PC-9 (cell line): ENCODE measurements at places on chromosomes 6 and 20. TPM values are rescaled to one million over a fixed set of nuclear protein-coding genes. Genes with fewer than 3 reads are reported as not detected.

DNA sequence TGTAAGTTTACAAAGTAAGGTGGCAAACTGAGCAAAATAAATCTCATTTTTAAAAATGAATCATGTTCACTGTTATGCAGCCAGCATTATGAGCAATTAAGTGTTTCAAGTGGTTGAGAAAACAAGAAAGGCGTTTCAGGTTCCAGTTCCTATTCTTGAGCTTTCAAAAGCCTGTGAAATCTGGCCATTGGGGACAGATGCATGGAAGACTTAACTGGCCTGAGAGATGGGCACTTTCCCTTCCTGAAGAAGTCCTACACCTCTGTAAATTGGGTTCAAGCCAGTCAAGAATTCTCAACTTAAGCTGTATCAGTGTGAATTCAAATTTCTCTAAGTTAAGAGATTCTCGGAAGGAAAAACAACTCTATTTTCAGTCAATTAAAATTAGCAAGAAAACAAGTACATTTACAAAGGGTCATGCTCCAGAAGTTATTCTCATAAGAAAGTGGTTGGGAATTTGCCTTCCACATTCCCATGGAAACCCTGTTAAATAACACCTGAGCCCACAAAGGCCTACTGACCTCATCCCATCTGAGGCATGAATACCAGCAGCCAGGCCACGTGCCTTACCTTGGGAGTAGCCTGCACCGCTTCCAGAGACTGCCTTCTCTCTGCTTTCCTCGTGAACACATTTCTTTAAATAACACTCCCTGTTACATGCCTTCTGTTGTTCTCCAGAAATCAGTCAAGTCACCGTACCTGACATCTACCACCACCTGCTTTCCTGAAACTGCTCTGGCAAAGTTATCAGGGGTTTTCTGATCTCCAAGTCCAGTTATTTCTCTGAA is 19.4 kb downstream of the MAP3K5 start:
- H3K36me3 ChIP-seq: no peaks in the 10 kb centered on the region
- H3K4me1 ChIP-seq: peaks cover 58% of the 10 kb centered on the region
- peak overlapping the region; percentile 97 for H3K27ac ChIP-seq
- no peak for DNase-seq
- no peaks in the 10 kb centered on the region for H3K27me3 ChIP-seq

- no peaks in the 10 kb centered on the region for H3K27me3 ChIP-seq
- no peaks in the 10 kb centered on the region for H3K36me3 ChIP-seq
- peaks cover 19% of the 10 kb centered on the region for H3K4me1 ChIP-seq
- H3K4me3 ChIP-seq: peak overlapping the region; percentile 87
Measured at GRCh38 chr6:43426928-43427405, 374 bp upstream of the ABCC10 start.

- no peaks in the 10 kb centered on the region for H3K36me3 ChIP-seq
- H3K4me1 ChIP-seq: no peaks in the 10 kb centered on the region
- no peaks in the 10 kb centered on the region for H3K27me3 ChIP-seq
- no peak overlapping the region for H3K27ac ChIP-seq
Measured at GRCh38 chr6:25829375-25829774, 2.5 kb downstream of the SLC17A1 start.

DNA sequence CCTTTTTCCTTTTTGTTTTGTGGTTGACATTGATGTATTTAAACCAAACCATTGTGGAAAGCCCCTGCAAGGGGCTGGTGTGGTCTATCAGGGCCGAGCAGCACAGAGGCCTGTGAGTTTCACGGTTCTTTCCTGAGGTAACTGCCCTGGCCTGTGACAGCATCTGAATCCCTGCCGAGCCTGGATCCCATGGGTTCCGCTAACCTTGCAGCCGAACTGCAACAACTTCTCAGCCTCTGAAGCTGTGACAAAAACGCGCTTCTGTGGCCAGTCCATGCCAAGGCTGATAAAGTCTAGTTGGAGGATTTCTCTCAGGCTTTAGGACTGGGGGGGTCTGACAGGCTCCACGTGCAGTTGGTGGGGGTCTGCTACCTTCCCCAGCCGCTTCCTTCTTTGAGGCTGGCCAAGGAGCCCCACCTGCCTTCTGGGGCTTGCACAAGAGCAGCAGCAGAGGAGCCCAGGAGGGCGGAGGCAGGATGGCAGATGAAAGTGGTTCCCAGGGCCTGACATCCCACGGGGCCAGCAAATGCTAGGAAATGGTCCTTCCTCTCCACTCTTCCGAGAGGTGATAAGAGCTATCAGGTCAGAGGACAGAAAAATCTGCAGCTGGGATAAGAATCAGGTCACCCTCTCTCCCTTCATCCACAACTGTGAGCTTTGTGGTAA is 150.9 kb downstream of the PREX1 start:
- peaks cover under 1% of the 10 kb centered on the region; the same call in 1 of the 2 replicates for H3K4me1 ChIP-seq
- peaks cover 4% of the 10 kb centered on the region; the same call in 1 of the 2 replicates for H3K27me3 ChIP-seq
- H3K27ac ChIP-seq: no peak overlapping the region
- H3K4me3 ChIP-seq: no peak overlapping the region
- no peak for DNase-seq

GRCh38 chr20:47117773-47118172 is 223.1 kb downstream of the EYA2 start:
- no peak overlapping the region for H3K4me3 ChIP-seq
- H3K27me3 ChIP-seq: no peaks in the 10 kb centered on the region
- no peaks in the 10 kb centered on the region for H3K36me3 ChIP-seq
- no peak for DNase-seq
- no peaks in the 10 kb centered on the region for H3K4me1 ChIP-seq
- H3K27ac ChIP-seq: no peak overlapping the region

DNA sequence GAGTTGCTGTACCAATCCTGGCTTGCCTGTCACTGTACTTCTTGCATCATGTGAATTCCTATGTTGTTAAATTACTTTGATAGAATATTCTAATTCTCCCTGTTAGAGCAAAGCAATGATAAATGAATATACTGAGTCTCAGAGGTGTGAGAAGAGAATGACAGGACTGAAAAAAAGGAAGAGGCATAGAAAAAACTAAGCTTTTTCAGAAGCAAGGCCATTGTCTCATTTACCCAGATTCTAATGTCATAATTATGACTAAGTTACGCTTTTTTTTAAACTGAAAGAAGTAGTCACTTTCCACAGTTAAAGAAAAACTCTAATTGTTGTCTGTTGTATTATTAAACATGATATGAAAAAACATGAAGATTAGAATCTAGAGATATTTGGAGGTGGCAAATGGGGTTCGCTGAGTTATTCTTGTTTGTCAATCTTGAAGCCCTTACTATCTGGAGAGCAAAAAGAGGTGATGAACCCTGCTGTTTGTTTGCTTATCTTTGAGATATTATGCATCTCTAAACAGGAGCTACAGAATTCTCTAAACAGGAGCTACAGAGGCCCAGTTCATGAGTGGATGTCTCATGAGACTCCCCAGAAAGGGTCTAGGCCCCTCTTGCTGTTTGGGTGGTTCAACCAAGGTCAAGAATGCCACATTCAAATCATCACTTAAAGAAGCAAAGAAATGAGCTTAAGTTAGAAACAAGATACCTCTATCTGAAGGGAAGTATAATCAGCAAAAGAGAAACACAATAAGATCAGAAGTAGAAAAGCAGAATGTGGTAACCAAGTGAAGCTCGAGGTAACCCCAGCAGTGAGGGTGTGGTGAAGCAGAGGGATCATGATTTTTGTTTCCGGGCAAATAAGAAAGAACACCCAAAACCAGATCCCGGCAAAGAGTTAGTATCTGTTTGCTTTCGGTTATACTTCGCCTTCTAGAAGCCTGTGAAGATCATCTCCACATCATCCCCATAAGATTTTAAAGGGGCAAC is 33.3 kb upstream of the THEMIS start:
- no peaks in the 10 kb centered on the region for H3K36me3 ChIP-seq
- H3K4me3 ChIP-seq: no peak overlapping the region
- no peak for DNase-seq
- H3K27me3 ChIP-seq: no peaks in the 10 kb centered on the region
- H3K4me1 ChIP-seq: peaks cover 13% of the 10 kb centered on the region

DNA sequence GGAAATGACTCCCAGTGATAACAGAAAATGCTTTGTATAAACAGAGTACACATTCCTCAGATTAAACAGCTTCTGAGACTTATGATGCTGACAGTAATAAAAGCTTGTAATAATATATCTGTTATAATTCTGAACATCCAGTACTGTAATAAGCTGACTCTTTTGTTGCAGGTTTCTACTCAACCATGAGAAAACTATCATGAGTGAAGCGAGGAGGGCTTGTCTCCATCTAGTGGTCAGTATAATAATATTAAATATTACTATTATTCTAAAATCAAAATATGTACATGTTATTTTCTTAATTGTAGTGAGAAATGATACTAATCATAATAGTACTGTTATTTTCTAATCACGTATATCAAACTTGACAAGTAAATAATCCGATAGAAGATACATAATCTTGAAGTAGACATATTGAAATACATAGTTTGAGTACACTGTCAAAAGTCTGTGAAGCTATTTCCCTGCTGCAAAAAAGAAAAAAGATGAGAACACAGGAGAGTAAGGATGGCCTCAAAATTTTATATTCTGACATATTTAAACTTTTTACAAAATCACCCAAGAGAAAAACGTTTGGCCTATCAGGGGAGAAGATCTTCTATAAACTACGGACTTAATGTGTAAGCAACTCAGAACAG is 183.1 kb downstream of the MOXD1 start:
- no peaks in the 10 kb centered on the region for H3K4me1 ChIP-seq
- DNase-seq: no peak
- no peak overlapping the region for H3K4me3 ChIP-seq
- H3K36me3 ChIP-seq: no peaks in the 10 kb centered on the region
- no peak overlapping the region for H3K27ac ChIP-seq

GRCh38 chr20:57570145-57570850 is 9.4 kb downstream of the PCK1 start:
- no peaks in the 10 kb centered on the region for H3K36me3 ChIP-seq
- peaks cover 98% of the 10 kb centered on the region for H3K27me3 ChIP-seq
- H3K27ac ChIP-seq: no peak overlapping the region
- H3K4me1 ChIP-seq: no peaks in the 10 kb centered on the region

GRCh38 chr20:2323051-2323450 is 27.2 kb downstream of the TGM3 start:
- DNase-seq: no peak
- H3K4me1 ChIP-seq: no peaks in the 10 kb centered on the region
- H3K27ac ChIP-seq: no peak overlapping the region
- no peaks in the 10 kb centered on the region for H3K27me3 ChIP-seq
- no peaks in the 10 kb centered on the region for H3K36me3 ChIP-seq

- no peak overlapping the region for H3K27ac ChIP-seq
- H3K36me3 ChIP-seq: no peaks in the 10 kb centered on the region
- no peak for DNase-seq
- no peaks in the 10 kb centered on the region for H3K27me3 ChIP-seq
Measured at GRCh38 chr6:62283796-62284411, 2.1 kb downstream of the KHDRBS2 start.

DNA sequence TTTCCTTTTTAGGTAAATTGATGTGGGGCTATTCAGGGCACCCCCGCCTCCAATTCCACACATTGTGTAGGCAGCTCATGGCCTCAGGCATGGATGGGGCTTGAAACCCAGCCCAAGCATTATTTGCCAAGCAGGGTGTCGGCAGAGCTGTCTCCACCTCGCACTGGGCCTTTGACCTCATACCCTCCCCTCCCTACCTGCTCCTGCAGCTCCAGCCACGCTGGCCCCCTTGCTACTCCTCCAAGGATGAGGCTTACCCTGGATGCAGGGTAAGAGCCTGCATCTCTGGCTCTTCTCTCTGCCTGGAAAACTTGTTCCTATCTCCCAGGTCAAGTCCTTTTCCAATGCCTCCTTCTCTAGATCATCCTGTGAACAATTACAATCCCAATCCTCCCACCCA is 232.6 kb downstream of the SOD2 start:
- peaks cover 31% of the 10 kb centered on the region for H3K27me3 ChIP-seq
- H3K36me3 ChIP-seq: no peaks in the 10 kb centered on the region
- no peak for DNase-seq

DNA sequence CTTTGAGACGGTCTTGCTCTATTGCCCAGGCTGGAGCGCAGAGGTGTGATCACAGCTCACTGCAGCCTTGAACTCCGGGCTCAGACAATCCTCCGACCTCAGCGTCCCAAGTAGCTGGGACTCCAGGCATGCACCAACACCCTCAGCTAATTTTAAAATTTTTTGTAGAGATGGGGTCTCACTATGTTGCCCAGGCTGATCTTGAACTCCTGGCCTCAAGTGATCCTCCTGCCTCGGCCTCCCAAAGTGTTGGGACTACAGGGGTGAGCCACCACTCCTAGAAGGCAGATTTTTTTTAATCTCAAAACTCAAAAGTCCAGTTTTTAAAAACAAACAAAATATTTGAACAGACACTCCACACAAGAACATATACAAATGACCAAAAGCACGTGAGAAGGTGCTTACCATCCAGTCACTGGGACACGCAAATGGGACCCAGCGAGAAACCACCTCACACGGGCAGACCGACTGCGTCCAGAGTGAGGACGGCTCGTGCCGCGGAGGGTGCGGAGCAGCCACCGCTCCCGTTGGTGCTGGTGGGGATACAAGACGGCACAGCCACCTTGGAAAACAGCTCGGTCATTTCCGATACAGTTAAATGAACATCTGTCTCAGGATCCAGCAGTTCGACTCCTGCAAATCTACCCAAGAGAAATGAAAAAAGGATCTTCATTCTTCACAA is 8.5 kb upstream of the HELZ2 start:
- DNase-seq: no peak
- no peak overlapping the region for H3K27ac ChIP-seq
- no peaks in the 10 kb centered on the region for H3K36me3 ChIP-seq
- no peaks in the 10 kb centered on the region for H3K27me3 ChIP-seq
- no peak overlapping the region for H3K4me3 ChIP-seq

DNA sequence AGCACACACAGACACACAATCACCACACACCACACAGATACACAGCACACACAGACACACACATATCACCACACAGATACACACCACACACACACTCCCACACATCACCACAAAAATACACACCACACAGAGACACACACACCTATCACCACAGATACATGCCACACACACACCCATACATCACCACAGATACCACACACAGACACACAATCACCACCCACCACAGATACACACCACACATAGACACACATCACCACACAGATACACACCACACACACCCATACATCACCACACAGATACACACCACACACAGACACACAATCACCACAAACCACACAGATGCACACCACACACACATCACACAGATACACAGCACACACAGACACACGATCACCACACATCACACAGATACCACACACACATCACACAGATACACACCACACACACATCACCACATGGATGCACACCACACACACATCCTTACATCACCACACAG is 74.0 kb downstream of the GRM4 start:
- no peak overlapping the region for H3K27ac ChIP-seq
- peaks cover 36% of the 10 kb centered on the region for H3K27me3 ChIP-seq
- no peak for DNase-seq

GRCh38 chr6:91720324-91720723 is 1133.5 kb upstream of the MAP3K7 start:
- H3K4me1 ChIP-seq: no peaks in the 10 kb centered on the region
- H3K36me3 ChIP-seq: no peaks in the 10 kb centered on the region
- H3K27ac ChIP-seq: no peak overlapping the region
- H3K27me3 ChIP-seq: no peaks in the 10 kb centered on the region
- H3K4me3 ChIP-seq: no peak overlapping the region

- no peak overlapping the region for H3K27ac ChIP-seq
- H3K4me1 ChIP-seq: peaks cover 18% of the 10 kb centered on the region
- no peak for DNase-seq
- H3K27me3 ChIP-seq: no peaks in the 10 kb centered on the region
- H3K36me3 ChIP-seq: no peaks in the 10 kb centered on the region
- no peak overlapping the region for H3K4me3 ChIP-seq
Measured at GRCh38 chr20:50787181-50787580, 7.7 kb upstream of the BCAS4 start.

GRCh38 chr20:11651138-11651537 is 266.6 kb upstream of the BTBD3 start:
- H3K4me1 ChIP-seq: no peaks in the 10 kb centered on the region
- no peaks in the 10 kb centered on the region for H3K36me3 ChIP-seq
- H3K27ac ChIP-seq: no peak overlapping the region
- no peak overlapping the region for H3K4me3 ChIP-seq

Gene EEF1E1
- 28.6 and 50.9 TPM in 2 replicates for total RNA-seq

Gene RAD21L1
- total RNA-seq: 0.60 TPM in 1 of 2 replicates, not detected in the other

Gene VSX1
- 0.65 and 1.5 TPM in 2 replicates for total RNA-seq

Gene DLK2
- 3.6 and 6.2 TPM in 2 replicates for total RNA-seq

Gene MEP1A
- not detected in 2 replicates for total RNA-seq

Gene C20orf144
- total RNA-seq: 0.18 and 0.20 TPM in 2 replicates
